BJ (cell line): ENCODE measurements at places on chromosomes 12 and 14. TPM values are rescaled to one million over a fixed set of nuclear protein-coding genes. Genes with fewer than 3 reads are reported as not detected.

DNA sequence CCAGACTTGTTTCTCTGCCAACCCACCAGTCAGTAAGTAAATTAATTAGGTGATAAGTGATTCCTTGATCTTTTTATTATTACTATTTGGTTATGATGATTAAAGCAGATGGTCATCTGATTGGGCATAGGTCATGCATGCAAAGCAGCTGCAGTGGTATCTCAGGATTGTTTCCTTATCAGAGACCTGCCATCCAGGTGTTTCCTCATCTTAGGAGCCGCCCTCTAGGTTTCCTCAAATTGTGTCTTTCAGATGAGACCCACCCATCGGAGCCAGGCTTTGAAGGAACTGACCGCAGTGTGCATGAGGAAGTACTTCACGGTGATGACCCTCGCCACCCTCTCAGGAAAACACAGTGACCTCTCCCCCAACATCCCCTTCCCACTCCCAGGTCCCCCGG lies 63.3 kb downstream of the ZFP36L1 start:
- DNase-seq: no peak

GRCh38 chr12:53980802-53981496 lies 4.0 kb upstream of the HOXC10 start:
- DNase-seq: no peak

GRCh38 chr12:128629979-128630378 lies 193.8 kb downstream of the SLC15A4 start:
- no peak for DNase-seq

- DNase-seq: no peak
Measured at GRCh38 chr12:112664569-112664968, 127.0 kb upstream of the RPH3A start.

- no peak for DNase-seq
Measured at GRCh38 chr14:97550463-97550862, 753.3 kb downstream of the VRK1 start.

DNA sequence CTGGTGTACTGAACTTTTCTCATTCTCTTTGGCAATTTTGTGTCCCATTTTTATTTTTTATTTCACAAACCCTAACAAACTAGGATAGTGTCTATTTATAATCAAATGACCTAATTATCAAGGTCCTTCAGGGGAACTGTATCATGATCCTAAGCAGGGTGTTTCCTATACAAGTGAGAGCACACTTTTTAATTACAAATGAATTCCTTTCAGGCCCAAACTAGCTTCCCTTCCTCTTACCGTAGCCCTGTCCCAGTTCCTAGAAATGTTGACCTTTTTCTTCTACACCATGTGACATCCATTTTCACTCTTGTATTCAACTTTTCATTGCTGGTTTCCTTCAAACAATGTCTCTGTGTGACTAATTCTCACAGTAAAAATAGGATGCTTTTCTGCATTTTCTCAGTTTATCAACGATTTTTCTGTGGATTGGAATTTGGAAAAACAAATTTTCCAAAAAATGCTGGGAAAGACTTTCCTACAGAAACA lies 411.4 kb downstream of the CCDC91 start:
- DNase-seq: no peak

- no peak for DNase-seq
Measured at GRCh38 chr14:33711811-33712216, 239.1 kb downstream of the EGLN3 start.

The POTEG gene
- not detected in 2 replicates for polyA plus RNA-seq

The EPYC gene
- polyA plus RNA-seq: 0.17 TPM in 1 of 2 replicates, not detected in the other

The MUCL1 gene
- polyA plus RNA-seq: not detected in 2 replicates

The SSTR1 gene
- polyA plus RNA-seq: 42.2 and 55.9 TPM in 2 replicates

The SVOP gene
- polyA plus RNA-seq: not detected in 2 replicates
